Ascending aorta (tissue), 2 donors: ENCODE measurements at places on chromosomes 5 and 9.

DNA sequence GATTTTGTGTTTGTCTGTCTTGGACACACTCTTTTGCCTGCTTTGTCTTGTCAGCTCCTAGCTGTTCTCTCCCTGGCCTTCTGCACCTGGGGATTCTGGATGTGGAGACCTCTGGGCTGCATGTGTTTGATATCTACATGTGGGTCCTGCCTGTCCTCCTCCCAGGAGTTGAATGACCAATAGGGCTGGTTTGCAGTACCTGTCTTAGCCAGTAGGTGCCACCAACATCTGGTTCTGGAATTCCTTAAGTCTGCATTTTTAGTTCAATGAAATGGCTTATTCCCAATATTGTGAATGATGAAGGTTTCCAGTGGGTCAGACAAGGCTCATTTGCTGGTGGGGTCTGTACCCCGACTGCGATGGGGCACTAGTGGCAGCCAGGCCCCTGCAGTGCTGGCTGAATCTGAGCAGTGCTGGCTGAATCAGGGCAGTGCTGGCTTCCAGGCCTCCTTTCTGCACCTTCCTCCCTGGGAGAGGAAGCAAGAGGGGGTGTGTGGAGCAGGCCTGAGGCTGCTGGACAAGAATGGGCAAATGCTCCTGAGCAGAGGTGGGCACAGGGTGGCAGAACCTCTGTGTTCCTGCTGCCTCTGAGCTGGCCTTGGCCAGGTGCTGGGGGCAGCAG lies 73.3 kb downstream of the RXRA start:
- DNase-seq: no peak

DNA sequence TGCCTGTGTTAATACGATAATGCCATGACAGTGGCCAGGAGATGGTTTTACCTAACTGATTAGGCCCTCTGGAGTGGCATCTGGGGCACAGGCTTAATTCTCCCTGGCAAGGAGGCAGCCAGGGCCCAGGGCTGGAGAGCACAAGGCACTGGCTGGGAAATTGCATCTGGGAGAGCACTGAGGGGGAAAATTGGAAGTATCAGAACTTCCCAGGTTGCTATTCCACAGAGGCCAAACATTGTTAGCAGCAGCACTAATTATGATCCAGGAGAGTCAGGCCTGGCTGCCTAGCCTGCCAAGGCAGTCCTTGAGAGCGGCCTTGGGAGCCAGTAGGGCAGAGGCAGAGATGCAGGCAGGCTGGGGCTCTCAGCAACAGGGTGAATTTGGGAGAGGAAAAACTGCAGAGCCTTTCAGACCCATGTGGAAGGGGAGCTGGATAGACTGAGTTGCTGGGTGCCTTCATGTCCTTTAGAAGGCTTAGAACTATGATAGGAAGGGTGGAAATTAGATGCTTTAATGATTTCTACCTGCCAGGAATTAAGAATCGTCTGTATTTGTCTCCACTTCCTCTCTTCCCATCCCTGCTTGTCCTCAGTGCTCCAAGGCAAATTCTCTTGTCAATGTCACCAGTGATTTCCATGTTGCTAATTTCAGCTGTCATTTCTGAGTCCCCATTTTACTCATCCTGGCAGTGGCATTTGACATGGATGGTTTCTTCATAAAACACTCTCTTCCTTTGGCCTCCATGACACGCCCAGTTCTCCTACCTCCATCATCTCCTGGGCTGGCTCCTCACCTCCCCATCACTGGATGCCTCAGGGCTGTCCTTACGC lies 56.1 kb upstream of the HSPA9 start:
- DNase-seq: no peak

DNA sequence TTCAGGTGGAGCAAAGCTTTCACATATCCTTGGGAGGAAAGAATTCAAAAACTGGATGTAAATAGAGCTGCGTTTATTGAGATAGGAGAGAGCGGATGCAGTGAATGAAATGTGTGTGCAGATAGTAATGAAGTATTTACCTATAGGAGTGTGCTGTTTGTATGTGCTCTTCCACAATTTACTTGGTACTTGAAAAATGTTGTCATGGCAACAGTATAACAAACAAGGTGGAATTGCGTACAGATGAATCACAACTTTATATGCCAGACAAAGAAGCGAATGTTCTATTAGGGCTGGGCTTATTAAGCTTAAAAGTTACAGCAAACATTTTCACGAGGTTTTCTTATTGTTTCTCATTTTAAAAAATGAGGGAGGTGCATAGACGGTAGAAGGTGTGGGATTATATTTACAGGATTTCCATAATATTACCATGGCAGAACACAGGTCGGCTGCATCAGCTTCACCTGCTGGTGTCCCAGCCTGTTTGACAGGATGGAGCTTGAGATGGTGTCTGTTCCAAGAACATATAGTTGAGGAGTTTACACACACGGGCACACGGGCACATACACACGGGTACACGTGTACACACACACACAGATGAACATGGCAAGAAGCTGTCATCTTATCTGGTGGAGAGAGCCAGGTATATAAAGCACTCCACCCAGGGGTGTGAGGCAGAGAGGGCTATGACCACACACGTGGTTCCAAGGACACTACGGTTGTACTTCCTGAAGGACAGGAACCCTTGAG lies 155.7 kb downstream of the RMI1 start:
- DNase-seq: no peak

DNA sequence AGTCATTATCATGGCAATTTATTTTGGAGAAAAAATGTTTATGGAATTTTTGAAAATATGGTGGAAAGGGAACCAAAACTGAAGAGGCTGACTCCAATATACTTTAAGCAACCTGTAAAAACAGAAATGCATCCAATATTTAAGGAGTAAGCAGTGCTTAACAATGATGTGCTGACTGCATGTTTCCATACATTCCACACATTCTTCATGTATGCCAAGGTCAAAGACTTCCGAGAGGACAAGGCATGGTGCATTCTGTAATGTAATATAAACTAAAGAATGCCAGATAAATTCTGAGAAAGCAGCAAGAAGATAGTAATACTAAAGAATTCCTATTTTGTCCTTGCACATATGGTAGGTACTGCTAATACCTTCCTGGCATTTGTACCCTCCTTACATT lies 2015.9 kb upstream of the CDH9 start:
- DNase-seq: no peak

GRCh38 chr5:133985540-133986180 lies 17.2 kb upstream of the C5orf15 start:
- DNase-seq: no peak

- DNase-seq: no peak
Observed at GRCh38 chr9:84499969-84500582, 159.5 kb upstream of the SLC28A3 start.

GRCh38 chr9:24118190-24118589 lies 292.1 kb upstream of the ELAVL2 start:
- DNase-seq: no peak

DNA sequence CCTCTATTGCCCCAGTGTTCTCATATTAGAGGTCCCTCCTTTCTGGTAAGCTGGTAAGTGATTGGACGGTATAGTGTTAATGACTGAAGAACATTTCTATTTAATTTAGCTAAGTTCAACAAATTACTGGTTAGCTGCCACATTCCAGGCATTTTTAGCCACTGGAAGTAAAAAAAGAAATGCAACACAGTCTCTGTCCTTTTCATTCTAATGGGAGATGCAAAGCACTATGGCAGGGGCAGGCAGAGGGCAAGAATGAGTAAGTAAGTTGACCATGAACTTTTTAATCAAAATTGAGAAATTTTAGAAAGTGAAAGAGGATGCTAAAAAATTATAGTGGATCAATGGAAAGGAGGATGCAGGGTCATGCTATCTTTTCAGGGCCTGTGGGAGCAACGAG lies 137.4 kb downstream of the GPBP1 start:
- no peak for DNase-seq

GRCh38 chr5:154547551-154547950 lies 69.5 kb upstream of the HAND1 start:
- no peak for DNase-seq

DNA sequence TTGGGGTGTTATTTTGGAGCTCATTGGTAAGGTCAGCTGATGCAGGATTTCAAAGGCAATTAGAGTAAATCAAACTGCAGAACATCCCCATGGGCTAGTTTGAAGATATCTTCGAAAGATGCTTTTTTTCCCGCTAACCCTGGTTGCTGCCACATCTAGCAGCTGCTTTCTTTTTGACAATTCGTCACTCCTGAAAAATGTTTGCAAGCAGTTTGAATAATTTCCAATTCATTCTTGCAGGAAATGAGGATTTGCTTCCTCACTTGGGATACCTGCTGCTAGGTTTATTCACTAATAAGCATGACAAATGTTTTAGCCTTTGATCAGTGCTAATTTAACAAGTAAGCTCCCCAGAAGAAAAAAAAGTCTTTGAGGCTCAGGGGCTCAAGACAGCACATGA lies 649.6 kb upstream of the RORB start:
- no peak for DNase-seq
